ENCODE measurements at places on chromosomes 2 and 18.

DNA sequence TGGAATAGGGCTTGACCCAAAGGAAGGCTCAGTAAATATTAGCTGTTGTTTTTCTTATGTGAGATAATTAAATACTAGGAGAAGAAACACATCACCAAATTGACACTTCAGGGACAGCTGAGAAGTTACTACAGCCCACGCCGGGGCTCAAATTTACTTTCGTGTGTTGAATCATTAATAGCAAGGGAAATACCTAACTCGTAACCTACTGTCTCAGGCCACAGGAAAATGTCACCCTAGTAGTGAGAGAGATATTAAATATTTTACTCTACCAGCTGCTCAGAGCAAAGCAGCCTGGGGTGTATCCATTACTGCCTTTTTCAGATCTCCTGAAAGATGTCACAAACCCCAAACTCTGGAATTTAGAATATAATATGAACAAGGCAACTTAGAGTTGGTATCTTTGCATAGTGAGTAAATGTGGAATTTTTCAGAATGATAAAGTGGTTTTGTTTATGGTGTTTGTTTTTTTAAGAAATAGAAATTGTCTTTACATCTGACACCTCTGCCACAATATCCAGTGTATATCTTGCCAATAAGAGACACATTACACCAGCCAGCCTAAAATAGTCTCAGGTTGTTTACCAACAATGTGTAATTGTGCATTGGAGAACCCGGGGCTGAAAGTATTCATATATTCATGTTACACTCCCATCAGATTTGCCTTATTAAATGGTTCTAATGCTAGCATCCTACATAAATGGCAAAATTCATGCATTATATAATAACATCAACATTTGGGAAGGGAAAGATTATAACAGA, 48.4 kb downstream of the ATP8B1 start:
- DNase-seq = no peak

DNA sequence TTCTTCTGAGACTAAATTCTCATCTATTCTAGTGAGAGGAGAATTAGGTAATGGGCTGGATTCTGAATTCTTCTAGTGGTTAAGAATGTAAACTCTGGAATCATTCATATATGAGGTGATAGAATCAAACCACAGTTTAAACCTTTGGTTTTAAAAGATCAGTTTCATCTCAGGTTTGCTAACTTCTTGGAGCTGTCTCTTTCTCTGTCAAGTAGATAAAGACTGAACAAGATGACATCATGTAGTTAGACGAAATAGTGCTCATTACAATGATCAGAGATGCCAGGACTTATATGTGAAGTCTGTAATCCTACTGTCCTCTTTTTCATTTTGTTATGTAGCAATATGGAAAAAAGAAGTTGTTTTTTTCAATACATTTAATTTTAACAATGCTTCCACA, 4.9 kb downstream of the CEBPZOS start:
- no peak for DNase-seq

GRCh38 chr2:74548900-74549826, 4.6 kb downstream of the LOXL3 start:
- no peak for DNase-seq

DNA sequence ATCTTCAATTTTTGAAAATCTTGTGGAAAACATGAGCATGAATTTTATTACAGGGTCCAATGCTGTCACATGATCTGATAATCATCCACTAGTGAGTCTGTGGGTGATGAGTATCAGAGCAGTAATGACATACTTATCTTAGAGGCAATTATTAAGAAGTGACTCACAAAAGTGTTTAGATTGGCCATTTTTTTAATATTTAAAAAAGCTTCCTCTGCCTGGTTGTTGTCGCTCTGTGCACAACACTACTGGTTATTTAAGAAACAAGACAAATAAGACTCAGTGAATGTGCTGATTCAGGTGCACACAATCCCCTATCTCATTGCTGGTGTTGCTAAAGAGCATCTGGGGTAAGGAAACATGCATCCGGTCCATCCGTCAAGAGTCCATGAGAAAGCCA, 665.8 kb upstream of the ZEB2 start:
- no peak for DNase-seq

- no peak for DNase-seq
Measured at GRCh38 chr2:24768013-24768412, 25.2 kb downstream of the PTRHD1 start.

GRCh38 chr18:2827061-2827460, 19.7 kb upstream of the EMILIN2 start:
- DNase-seq = no peak

Measured in memory B cell (primary cell).